Left hindlimb (tissue), 1 donor: ENCODE measurements at places on chromosomes 13 and 19.

DNA sequence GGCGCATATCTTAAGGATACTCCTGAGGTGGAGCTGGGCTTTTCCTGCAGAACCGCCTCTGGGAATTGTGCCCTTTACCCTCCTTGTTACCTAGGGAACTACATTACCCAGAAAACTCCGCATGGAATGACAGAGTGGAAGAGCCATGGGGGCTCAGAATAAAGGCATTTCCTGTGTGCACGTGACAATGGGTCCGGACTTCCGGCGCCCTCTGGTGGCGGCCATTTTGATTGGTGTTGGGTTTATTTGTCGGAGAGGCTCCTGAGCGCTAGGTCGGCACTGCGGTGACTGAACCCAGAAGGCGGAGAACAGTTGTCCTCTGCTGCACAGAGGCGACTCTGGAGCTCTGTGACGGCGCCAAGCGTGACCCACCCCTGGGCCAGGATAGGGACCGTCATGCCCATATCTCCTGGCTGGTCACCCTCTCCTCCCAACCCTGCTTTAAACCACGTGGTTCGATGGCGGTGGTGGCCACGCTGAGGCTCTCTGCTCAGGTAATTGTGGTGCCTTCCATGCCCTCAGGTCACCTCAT, at the start of gene ZNF587B:
Gene ZNF587B, plus strand, starts transcription at position 229 of the 532 bp plus-strand sequence. Its CDS starts 230 bp downstream, at position 459.
- peak; percentile 81 for DNase-seq

DNA sequence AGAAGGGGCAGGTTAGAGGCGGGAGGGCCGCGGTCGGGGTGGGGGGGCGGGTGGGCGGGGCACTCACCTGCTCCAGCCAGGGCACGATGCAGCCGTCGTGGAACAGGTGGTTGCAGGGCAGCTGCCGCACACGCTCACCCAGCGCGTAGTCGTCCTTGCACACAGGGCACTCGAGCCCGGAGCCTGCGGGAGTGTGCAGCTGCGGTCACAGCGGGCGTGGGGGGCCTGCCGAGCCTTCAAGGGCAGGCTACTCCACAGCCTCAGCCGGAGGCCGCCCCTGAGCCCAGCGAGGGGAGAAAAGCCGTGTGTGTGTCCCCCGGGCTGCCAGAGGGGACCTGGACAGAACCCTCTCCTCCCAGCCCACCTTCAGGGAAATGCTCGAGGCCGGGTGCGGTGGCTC, 8.6 kb downstream of the FGF22 start:
- no peak for DNase-seq

DNA sequence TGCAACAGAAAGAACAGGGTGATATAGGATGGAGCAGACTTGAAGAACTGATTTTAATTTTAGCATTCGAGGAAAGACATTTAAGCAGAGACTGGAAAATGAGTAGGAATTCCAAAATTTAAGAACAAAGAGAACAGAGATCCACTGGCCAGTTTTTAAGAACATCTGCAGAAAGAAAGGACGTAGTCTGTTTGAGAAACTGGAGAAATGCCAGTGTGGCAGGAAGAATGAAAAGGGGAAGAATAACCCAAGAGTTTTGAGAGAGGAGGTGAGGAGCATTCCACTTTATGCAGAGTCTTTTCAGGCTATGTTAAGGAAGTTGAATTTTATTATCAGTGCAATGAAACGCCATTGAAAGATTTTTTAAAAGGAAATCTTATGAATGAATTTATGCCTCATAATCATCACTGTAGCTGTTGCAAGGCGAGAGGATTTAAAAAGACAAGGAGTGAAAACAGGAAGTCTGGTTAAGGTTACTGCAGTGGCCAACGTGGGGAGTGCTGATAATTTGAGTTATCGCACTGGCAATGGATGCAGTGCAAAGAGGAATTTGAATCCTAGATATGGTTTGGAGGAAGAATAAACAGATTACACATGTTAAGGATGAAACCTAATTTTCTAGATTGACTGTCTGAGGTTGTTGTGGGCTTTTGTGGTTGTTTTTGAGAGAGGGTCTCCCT, 253.8 kb downstream of the DACH1 start:
- DNase-seq = no peak

DNA sequence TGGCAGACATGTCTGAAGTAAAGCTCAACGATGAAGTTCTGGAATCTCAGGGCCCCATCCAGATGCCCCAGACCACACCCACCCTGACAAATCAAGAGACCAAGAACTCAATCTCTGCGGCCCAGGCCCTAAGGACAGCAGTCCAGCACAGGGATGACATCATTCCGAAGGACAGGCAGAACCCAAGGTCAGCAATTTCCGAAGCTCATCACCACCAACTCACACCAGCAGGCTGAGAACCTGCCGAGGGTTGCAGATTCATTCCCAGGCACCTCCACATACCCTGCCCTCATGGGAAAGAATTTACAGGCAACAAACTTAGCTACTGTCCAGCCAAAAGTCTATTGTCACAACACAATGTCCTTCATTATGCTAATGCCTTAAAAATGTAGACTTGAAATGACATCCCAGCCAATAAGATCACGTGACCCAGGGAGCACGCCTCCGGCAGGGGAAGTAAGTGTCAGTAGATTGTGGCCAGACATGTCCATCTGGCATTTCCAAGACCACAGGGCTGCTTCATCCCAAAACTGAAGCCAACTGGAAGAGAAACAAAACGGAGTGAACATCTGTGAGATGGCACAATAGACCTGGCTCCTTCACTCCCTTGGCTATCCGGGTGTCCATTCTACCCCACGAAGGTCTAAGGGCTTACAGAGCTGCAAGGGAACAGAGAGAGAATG, 98.8 kb downstream of the CRYL1 start:
- no peak for DNase-seq

GRCh38 chr19:8457827-8458226, 13.1 kb downstream of the HNRNPM start:
- DNase-seq = no peak

GRCh38 chr13:22812793-22813192, 368.0 kb upstream of the SGCG start:
- DNase-seq = no peak

GRCh38 chr19:49807058-49807903, 5.8 kb downstream of the FUZ start:
- no peak for DNase-seq

DNA sequence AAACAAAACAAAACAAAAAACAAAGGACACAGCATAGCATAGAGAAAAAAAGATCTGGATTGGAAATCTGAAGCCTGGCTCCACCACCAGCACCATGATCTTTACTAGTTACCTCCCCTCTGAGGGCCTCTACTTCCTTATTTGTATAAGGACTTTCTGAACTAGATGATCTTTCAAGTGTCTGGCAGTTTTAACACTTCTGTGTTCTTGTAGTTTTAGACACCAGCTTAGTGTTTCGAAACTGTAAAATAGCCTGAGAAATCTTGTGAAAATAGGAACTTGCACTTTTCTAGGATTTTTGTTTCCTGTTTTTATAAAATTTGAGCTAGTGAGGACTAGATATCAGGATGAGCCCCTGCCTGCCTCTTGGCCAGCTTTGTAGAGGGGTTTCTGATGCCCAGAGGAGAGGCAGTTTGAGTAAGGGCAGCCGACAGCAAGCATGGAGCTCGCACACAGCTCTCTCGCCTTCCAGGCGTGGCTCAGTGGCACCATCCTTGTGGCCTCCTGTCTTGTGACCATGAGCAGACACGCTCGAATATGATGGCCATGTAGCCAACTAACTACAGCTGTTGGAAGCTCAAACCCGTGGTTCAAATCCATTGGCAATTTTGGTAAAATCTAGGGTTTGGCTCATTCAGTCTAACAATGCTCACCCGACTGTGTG, 319.0 kb downstream of the KCNRG start:
- no peak for DNase-seq

- DNase-seq = no peak
Observed at GRCh38 chr13:46633416-46633815, 80.4 kb downstream of the LRCH1 start.

GRCh38 chr19:33953023-33953422, 156.4 kb downstream of the KCTD15 start:
- no peak for DNase-seq

DNA sequence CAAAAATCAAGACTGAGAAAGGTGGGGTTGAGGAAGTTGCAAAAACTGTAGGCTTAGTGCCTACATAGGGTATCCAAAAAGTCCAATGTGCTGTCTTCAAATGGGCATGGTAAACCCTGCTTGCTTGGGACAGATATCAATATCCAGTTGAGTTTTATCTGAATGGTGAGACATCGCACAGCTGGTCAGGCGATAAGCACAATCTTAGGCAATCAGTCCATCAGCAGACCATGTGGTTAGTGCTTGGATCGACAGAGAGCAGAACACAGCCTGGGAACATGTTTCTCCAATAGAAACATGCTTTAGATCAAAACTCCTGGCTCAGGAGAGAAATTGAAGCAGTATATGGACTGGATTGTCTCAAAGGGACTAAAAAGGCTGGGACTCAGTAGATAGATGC, 151.3 kb upstream of the IPO5 start:
- DNase-seq = no peak

- no peak for DNase-seq
Observed at GRCh38 chr13:21371011-21371410, 88.1 kb downstream of the ZDHHC20 start.

- DNase-seq = no peak
Observed at GRCh38 chr19:3547301-3547731, 8.3 kb downstream of the TEKTIP1 start.

DNA sequence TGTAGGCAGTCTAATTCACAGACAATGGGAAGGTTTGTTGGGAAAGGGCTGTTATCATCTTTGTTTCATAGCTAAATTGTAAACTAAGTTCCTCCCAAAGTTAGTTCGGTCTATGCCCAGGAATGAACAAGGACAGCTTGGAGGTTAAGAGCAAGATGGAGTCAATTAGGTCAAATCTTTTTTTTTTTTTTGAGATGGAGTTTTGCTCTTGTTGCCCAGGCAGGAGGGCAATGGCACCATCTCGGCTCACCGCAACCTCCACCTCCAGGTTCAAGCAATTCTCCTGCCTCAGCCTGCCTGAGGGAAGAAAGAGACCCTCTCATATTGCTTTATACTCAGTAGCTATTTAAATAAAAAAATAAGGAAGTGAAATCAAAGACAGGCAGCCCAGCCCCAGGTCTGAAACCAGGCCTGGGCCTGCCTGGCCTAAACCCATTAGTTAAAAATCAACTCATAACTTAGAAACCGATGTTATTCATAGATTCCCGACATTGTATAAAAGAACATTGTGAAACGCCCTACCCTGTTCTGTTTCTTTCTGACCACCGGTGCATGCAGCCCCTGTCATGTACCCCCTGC, 297.4 kb upstream of the SGCG start:
- no peak for DNase-seq

DNA sequence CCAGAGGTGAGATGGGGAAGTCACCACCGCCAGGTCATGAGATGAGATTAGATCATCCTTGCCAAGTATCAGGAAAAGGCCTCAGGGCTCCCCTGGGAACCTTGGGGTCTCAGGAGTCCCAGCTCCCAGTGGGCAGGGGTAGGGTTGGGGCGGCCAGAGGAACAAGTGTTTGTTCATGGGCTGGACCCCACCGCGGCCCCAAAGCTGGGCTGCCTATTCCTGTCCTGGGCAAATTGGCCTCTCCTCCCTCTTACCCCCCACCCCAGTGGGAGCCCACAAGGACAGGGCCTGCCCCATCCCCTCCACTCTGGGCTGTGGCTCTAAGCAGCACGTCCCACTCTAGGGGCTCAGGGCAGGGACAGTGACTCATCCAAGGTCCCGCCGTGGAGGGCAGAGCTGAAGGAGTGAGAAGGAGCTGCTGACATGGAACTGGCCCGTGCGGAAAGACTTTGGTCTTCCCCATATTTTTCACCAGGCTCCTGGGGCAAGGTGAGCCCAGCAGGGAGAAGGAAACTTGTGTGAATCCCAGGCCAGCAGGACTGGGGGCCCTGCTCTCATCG, 4.0 kb upstream of the HCN2 start:
- DNase-seq = no peak

DNA sequence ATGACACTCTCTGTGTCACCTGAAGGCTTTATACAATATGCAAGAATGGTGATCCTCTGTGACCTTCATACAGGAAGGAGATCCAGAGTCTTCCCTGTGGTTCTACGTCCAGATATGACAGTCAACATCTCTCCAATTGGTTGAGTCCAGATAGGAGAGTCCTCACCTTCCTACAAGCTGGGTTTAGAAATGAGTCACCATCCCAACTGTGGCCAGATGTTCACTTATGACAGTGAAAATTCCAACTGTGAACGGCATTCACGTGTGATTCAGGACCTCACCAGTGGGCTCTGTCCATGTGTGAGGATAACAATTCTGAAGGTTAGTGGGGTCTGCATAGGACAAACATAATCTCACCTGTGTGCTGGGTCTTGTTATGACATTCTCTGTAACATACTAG, 52.5 kb upstream of the ZNF728 start:
- no peak for DNase-seq

DNA sequence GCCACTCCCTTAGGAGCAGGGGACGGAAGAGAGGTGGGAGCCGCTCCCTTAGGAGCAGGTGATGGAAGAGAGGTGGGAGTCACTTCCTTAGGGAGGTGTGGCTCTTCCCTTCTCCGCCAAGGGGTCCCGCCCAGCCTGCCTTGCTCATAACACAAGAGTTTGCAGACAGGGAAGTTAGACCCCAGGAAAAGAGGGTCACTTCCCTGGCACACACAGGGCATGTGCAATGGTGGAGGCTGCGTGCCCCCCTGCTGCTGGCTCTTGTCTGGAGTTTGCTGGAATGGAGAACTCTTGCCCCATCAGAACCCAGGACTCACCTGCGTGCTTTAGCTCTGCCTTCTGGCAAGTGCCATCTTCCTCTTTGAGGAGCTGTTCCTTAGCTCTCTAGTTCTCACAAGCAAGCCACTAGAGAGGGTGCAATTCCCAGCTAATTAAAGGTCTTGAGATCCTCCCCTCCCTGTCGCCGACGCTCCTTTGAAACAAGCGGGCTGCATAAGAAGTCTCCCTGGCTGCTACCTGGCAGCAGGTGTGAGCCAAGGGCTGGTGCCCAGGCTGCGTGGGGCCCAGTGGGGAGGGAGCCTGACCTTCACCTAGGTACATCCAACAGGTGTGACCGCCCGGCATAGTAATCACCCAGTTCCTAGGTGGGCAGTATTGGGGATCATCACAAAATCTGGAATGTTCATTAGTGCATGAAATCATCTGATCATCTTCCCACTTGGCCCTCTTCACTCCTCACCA, 281.6 kb downstream of the ZNF536 start:
- DNase-seq = no peak

DNA sequence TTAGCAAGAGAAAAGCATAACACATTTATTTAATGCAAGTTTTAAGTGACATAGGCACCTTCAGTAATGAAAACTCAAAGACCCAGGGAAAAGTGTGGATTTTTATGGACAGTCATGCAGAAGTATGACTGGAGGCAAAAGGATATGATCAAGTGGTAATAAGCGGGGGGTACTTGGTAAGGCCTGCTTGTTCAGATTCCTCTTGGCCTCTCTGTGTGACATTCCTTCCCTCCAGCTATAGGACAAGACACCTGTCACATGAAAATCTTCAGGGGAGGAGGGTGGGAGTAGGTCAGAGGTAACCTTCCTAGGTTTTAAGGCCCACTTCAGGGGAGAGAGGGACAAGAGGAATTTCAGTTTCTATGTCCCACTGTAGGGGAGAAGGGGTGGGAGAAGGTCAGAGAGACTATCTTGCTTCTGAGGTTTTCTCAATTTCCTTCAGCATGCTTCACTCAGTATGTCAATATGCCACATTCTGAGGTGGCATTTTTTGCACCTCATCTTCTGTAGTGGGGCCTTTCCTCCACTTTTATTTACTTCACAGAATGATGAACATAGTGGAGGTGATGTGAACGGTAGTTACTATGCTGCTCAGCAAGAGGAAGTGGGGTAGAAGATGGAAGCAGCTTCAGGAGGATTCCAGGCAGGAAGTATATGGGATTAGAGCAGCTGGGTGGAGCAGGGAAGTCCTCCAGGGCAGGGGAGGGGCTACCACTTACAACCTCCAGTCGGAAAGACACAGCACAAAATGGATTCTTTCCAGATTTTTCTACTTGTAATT, 73.2 kb upstream of the RFC3 start:
- DNase-seq = no peak

GRCh38 chr19:21233691-21234090, 91.9 kb downstream of the ZNF431 start:
- DNase-seq = no peak
